ENCODE measurements at places on chromosomes 2 and 18.

DNA sequence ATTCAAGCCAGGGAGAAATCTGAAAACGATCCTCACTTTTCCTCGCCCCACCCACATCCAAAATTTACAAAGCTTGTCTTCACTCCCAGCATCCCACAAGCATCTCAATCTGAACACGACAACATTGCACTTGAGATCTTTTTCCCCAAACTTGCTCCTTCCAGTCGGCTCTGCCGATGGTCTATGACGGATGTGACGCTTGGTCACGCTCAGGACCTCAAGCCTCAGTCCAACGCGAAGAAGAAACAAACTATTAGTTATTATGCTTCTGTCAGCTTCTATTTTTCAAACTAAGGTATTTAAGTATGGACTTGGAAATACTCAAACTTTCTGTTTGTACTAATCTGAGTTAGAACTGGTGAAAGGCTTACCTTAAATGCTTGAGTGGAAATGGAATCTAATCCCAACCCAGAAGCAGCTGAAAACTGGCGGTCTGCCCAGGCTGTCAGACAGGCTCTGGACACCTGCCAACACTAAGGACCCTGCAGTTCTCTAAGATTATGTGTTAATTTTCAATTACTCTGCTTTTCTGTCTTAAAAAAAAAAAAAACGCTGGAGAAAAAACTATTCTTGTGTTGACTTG lies 132.1 kb upstream of the DNMT3A start:
- no peak for DNase-seq

GRCh38 chr2:96884299-96885094 lies 14.6 kb upstream of the SEMA4C start:
- DNase-seq: no peak

DNA sequence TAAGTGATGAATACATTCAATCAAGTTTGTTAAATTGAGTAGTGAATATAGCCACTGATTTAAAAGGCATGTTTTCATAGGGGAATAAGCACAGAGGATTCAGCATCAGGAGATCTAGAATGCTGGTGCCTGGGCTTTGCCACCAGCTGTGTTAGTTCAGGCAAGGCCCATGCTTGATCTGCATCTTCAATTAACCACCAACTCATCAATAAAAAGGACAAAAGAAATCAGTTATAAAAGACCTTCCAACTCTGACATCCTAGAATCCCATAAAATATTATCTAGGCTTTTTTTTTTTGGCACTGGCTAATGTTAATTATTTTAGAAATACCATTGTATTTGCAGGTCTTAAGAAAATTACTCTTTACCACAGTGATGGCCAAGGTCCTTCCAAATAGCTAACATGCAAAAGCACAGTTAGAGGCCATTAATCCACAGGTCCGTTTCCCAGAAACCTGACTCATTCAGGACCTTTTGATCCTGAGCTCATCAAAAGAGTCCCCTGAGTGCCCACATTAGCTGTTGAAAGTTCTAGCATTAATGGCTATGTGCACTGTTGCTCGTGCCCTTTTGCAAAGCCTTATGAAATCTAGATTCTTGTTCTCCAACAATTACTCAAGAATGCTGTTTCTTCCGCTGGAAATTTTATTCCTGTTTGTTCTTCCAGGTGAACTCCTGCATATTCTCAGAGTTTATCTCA lies 170.0 kb downstream of the CYRIA start:
- no peak for DNase-seq

DNA sequence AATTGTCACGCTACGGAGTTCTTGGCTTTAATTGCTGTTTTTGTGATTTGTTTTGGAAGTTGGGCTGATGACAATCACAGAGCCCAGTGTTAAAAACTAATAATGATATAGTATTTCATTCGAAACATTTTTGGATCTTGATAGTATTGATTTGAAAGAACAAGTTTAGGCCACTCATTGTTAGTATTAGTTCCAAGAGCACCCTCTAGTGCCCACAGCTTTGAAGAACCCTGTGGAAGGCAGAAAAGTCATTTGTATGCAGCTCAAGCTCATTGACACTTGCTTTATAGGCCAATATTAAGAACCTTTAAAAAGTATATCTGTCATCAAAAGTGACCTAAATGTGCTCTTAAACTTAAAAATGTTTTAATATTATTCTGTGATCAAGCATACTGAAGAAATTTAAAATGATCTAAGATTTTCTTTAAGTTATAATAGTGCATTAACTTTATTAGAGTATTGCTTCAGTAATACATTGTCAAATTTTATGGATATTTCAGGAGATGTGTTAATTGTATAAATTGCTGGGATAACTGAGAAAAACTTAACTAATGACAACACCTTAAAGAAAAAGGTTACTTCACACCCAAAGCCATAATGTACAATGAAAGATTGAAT lies 191.0 kb downstream of the GRB14 start:
- no peak for DNase-seq

DNA sequence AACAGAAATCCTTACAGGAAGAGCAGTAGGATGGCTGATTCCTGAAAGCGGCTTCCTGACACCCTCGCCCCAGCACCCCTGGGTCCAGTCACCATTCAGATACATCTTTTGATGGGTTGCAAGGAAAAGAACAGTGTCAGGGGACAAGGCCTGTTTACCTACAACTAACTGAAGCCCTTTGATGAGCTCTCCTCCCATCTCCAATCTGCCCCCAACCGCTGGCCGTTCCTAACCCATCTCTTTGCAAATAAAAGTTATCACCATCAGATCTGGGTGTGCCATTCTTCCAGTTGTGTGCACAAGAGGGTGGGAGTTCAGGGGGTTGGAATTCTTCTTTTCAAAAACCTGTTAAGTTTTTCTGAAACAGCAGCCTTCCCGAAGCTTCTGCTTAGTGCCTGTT lies 48.9 kb downstream of the ARL4C start:
- no peak for DNase-seq

DNA sequence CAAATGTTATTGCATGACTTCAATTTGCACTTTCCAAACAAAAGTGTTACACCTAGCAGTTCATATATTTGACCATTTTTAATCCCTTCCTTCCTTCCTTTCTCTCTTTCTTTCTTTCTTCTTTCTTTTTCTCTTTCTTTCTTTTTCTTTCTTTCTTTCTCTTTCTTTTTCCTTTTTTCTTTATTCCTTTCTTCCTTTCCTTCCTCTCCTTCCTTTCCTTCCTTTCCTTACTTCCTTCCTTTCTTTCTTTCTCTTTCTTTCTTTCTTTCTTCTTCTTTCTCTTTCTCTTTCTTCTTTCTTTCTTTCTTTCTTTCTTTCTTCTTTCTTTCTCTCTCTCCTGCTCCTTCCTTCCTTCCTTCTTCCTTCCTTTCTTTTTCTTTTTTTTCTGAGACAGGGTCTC lies 146.7 kb upstream of the ALKAL2 start:
- DNase-seq: no peak

DNA sequence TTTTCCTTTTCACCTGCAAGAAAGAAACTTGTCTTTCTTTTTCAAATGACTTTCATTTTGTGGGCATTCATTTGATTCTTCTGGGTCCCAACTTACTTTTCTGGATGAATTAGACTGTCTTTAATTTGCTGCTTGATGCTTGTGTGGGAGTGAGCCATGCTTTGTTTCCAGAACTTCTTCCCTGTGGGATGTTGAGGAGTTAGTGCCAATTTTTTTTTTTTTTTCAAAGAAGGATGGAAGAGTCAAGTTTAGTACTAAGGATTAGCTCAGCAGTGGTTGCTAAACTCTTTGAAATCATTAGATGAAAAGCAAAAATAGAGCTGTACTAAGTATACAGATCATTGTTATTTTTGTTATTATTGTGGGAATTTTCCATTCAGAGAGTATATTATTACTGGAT lies 17.2 kb upstream of the KCTD1 start:
- no peak for DNase-seq

DNA sequence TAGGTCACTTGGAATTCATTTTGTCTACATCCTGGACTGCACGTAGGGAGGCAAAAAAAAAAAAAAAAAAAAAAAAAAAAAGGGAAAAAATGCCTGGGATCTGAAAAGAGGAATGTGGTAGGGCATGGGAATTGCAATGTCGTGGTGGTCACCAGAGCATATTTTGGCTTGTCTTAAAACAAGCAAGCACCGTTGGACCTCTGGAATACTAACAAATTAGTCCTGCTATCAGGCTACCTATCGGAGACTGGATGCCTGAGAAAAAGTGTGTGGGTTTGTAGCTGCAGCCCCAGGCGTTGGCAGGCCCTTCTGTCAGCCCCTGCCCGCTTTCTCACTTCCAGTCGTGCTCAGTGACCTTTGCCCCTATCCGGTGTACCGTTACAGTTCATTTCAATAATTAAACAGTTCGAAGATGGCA lies 588.5 kb upstream of the ZEB2 start:
- DNase-seq: no peak
